ENCODE measurements at places on chromosomes 5 and 9.

DNA sequence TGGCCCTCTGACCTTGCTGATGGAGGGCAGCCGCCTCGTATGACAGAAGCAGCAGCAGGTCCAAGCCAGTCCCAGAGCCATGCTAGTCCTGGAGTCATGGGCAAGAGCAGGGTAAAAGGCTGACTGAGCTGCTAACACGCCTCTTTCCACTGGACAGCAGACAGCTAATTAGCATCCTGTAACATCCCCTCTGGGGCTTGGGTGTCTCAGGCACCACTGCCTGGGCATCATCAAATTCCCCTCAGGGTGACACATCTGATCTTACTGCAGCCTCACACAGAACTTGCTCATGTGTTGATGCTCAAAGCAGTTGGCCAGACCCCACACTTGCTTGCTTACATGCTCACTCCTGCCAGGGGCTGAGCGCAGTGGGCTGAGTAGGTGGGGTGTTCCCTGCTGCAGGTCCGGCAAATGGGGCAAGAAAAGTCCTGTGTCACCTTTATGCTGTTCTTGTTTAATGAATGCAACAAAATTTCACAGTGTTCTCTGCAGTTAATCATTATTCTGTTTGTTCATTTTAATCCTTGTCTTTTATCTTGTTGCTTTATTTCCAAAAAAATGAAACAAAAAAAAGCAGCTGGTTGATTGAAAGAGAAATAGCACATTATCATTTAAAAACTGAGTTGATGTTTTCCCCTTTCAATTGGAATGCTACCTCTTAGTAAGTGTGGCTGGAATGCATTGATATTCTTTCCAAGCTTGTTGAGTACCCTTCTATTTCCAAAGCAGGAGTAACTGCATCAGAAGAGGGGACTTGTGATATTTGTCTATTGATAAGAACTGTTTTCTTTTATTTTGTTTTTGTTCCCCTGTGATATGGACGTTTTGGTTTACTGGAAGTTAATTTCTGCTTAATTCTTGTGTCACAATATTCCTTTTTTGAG is 254.1 kb downstream of the CDH18 start:
- DNase-seq = no peak

- no peak for DNase-seq
These were observed 599 bp downstream of the KIAA1191 start for GRCh38 chr5:176360894-176361436.

- no peak for DNase-seq
These were observed 195.0 kb downstream of the KIAA0825 start for GRCh38 chr5:94423411-94423810.

DNA sequence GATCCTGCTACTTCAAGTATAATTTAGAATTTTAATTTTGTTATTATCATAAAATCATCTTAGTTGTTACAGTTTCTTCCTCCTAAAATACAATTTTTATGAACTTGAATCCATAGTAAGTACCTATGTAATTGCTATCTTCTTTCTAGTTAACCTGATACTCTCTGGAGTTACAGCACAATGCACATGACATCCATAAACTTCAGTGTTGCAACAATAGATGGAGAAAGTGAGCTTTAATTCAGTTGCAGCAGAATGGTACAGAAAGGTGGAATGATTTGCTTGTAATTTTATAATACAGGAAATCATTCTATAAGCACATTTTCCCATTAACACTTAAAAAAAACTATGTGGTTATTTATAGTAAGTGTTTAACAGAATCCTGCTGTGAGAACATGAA is 372.0 kb downstream of the CDH9 start:
- no peak for DNase-seq

GRCh38 chr5:86118542-86118941 is 499.2 kb upstream of the COX7C start:
- no peak for DNase-seq

DNA sequence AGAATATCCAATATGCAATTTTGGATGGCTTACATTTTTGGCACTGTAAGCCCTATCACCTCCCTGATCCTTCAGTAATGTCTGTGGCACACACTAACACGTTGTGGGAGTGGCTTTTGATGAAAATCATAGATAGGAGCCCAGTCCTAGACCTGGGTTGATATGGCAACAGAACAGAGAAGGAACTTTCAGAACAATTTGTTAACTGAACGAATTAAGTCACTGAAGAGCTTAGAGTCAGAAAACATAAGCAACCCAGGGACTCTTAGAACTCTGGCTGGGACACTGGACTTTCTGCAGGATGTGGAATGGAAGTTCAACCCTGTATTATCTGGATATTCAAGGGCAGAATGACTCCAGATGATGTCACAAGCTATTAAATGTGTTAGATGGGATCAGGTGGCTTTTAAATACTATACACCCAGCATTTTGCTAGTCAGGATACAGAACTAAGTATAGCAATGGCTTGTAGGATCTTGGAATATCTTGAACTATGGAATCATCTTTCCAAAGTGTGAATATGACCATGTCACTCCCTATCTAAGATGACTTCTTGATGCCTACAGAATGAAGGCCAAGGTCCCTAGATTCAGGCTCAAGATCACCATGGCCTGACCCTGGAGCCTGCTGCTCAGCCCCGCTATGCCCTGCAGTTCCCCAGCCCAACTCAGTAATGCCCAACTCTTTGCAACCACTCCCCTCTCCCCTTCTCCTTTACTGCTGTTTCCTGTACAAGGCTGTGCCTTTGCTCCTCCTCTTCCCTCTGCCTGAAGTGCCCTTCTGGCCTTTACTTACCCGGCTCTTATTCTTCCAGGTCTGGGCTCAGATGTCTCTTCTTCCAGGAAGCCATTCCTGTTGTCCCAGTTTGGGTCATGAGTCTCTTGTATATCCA is 42.8 kb downstream of the VLDLR start:
- no peak for DNase-seq
